ENCODE measurements at places on chromosomes 12 and 14.

GRCh38 chr14:102872020-102872419, 50.4 kb upstream of the AMN start:
- DNase-seq: no peak

DNA sequence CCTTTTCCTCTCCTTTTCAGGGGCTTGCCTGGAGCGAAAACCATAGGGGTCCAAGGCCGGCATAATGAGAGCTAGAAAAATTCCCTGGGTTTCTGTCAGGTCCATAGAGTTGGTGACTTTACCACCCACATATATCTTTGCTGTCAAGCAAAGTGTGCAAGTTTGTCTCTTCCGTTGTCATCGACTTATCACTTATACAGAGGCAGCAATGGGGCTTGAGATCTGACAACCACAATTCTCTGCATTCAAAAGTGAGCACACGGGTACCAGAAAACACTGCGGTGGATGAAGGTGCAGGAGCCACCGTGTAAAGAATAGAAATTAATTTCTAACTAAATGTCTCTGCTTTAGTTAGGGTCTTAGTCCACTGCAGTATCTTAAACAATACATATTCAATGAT, 162.3 kb downstream of the DAD1 start:
- DNase-seq: no peak

- DNase-seq: no peak
Observed at GRCh38 chr12:11568762-11569478, 80.6 kb upstream of the ETV6 start.

- DNase-seq: no peak
Observed at GRCh38 chr12:132089407-132089910, 54.7 kb downstream of the DDX51 start.

DNA sequence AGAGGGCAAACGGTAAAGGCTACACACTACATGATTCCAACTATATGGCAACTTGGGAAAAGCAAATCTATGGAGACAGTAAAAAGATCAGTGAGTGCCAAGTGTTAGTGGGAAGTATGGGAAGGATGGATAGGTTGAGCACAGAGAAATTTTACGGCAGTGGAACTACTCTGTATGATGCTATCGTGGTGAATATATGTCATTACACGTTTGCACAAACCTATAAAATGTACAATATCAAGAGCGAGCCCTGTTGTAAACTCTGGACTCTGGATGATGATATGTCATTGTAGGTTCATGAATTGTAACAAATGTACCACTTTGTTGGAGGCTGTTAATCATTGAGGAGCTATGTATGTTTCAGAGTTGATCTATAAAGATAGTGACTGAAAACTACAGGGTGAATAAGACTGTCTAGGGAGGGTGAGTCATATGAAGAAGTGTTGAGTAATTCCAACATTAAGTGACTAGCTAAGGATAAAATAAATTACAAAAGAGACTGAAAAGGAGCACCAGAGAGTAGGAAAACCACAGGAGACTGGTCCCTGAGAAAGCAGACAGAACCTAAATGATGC, 349.2 kb upstream of the LMO3 start:
- DNase-seq: no peak

DNA sequence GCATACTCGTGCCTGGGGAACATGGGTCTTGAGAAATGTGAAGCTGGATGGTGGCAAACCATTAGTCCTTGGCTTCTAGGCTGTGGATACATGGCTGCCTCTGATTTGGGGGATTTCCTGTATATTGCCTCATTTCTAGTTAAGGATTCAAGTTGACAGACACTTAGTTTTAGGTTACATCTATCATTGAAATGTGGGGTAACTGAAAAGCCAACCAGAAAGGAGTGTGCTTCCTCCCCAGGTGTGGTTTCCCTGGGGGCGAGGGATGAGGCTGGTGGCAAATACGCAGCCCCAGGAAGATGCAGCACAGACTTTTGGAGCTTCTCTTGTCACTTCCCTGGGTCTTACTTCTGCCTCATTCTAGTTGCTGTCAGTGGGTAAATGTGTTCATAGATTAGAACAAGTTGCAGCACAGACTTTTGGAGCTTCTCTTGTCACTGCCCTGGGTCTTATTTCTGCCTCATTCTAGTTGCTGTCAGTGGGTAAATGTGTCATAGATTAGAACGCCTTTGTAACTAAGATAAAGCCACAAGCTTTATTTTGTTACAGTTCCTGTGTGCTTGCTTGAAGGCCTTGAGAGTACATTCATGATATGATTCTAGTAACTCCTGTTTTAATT, 85.1 kb downstream of the BORCS5 start:
- no peak for DNase-seq

DNA sequence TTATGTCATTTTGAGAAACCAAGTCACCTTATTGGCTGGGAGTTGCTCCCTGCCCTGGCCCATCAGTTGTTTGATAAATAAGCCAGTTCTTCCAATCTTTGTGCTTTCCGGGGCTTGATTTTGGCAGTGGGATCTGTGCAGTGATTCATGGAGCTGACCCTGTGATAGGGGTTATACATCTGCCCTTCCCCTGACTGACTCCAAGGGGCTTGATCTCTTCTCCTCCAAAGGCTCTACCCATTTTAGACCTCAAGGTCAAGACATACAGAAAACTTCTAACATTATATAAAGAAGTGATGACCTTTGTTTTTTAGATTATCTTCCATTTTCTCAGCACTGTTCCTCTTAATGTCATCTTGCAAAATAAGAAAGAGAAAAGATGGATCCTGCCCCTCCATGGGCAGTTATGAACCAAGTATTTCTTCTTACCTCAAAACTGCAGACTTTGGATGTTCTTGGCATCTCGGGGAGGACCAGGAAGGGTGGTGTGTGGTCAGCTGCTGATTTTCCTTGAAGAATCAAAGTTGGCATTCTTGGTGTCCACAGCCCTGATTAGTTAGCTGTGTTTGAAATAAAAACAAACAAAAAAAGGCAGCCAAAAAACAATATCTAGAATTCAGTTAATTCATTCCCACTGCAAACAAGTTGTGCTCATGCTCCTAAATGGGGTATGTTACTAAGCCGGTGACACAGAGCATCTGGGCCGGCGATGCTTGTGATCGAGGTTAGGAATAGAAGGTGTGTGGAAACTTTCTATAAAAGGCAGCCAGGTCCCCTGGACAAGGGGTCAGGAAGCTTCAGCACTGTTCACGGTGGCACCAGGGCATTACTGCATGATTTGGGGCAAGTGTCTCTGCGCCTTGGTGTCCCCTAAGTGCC, 120.2 kb downstream of the SAMD4A start:
- DNase-seq: no peak

- DNase-seq: peak; percentile 50
Observed at GRCh38 chr12:48988030-48988649, 10.0 kb downstream of the WNT1 start.

GRCh38 chr12:38878333-38878705, 27.1 kb downstream of the CPNE8 start:
- DNase-seq: no peak

DNA sequence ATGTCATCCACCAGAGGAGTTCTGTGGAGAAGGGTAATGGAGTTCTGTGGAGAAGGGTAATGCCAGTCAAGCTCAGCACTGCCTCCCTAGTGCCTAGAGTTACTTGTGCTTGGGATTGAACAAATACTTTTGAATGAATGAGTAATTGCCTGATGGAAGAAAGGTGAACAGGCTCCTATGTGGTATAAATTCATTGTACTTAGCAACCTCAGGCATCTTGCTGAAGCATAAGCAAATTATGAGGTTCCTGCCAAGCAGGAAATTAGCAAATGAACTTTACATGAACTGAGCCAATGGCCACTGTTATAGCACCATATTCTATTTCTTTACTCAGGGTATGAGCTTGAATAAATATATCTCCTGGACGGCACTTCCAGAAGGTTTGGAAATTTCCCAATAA, 1047.2 kb downstream of the SLC6A15 start:
- DNase-seq: no peak

DNA sequence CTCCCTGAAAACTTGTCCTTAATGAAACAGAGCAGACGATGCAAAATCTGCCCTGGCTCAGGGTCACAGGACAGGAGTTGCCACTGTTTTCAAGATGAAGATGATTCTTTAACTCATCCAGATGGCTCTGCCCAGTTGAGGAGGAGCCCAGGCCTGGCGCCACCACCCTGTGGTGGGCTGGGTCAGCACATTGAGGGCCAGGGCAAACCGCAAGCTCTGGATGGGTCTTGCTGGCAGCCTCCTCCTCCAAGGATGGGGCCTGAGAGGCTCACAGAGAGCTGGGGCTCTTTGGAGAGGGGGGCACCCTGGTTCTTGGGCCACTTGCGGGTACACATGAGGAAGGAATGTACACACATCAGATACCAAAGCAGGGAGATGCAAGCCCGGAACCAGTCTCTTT, 158.2 kb downstream of the NUAK1 start:
- DNase-seq: no peak

GRCh38 chr12:124909831-124910560, 4.5 kb downstream of the UBC start:
- no peak for DNase-seq

DNA sequence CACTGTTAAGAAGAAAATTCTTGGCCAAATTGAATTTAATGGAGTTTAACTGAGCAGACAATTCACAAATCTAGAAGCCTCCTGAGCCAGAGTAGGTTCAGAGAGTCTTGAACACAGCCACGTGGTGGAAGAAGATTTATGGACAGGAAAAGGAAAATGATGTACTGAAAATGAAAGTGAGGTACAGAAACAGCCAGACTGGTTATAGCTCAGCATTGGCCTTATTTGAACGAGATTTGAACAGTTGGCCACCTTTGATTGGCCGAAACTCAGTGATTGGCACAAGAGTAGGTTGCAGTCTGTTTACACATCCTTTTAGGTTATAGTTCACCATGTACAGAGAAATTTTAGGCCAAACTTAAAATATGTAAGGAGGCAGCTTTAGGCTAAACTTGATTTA, 9.9 kb downstream of the OAS2 start:
- no peak for DNase-seq

GRCh38 chr14:94682736-94683135, 70.5 kb downstream of the SERPINA3 start:
- no peak for DNase-seq

- DNase-seq: no peak
Observed at GRCh38 chr14:104692261-104692938, 3.0 kb downstream of the INF2 start.

GRCh38 chr14:54048311-54048710, 91.7 kb upstream of the BMP4 start:
- no peak for DNase-seq

- no peak for DNase-seq
Observed at GRCh38 chr12:13573698-13574321, 377.3 kb downstream of the EMP1 start.

GRCh38 chr12:84660139-84660538, 252.5 kb downstream of the SLC6A15 start:
- no peak for DNase-seq

GRCh38 chr12:3247629-3248161, 170.5 kb downstream of the TSPAN9 start:
- no peak for DNase-seq

DNA sequence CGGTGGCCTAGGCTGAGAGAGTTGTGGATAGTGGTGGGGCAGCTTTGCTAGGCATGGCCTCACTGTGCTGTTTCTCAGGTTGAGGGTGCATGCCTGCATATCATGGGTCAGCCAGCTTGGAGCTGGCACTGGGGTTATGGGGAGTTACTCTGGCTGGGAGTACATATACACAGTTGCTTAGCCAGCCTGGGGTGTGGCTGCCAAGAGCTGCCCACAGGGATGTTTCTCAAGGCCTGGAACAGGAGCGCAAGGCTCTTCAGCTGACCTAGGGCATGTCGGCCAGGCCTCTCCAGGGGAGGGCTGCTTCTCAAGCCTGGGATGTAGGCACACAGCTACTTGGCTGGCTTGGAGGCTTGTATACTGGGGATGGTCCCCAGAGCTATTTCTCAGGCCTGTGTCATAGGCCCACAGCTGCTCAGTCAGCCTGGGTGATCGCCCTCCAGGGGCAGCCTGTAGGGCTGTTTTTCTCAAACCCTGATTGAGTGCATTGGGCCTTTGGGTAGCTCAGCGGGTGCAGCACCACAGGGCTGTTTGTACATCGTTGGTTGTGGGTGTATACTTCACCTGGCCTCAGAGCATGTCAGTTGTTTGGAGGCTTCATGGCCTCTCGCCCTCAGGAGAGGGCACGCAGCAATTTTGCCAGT, 114.9 kb downstream of the METTL25 start:
- no peak for DNase-seq

DNA sequence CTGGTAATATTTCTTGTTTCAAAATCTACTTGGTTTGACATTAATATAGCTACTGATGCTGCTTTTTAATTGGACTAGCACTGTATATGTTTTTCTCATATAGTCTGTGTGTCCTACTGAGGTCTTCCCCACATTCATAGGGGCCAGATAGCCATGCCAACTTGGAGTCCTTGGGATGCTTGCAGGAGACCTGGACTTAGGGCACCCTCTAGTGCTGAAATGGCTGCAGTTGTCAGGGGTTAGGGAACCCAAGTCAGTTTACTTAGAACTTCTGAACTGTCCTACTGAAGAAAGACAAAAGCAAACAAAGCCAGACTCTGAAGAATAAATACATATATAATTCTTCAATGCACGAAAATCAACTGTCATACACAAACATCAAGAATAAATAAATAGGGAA, 279.9 kb upstream of the SYT1 start:
- DNase-seq: no peak

GRCh38 chr12:28583701-28584261, 393.5 kb downstream of the CCDC91 start:
- DNase-seq: no peak

- DNase-seq: no peak
Observed at GRCh38 chr12:111207761-111208160, 161.1 kb downstream of the PHETA1 start.

GRCh38 chr14:77353469-77354141, 23.3 kb downstream of the TMED8 start:
- DNase-seq: no peak

DNA sequence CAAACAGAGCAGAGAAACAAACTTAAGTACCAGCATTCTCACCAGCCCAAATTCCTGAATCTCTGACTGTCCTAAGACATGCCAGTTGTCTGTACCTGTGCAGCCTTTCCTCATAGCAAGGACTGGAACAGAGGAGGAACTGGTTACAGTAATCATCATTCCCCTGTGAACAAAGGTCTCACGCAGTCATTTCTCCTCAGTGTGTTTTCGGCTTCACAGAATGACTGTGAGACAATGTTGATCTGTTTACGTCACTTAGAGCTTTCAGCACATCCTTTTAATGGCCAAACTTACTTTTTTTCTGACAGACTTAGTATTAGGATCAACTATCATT, 169.0 kb downstream of the FBXL14 start:
- no peak for DNase-seq

DNA sequence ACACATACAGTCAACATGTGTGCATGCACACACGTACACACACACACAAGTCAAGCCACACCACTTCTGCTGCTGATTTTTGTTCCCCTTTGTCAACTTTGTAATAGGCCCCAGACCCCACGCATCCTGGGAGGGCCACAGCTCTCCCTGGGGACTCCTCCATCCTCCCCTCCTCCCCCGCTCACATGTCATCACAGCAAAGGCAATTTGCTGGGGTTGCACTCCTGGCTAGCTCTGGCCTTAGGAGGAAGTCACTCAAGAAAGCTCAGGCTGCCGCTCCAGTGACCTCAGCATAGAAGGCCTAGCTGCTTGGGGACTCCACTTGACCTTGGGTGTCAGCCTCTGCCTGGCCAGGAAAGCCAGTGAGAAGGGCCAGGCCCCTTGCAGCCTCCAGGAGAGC, 27.2 kb downstream of the NGB start:
- DNase-seq: no peak
